T-helper 22 cell (primary cell): ENCODE measurements at places on chromosomes 3 and 15.
A peak's percentile ranks its signal among the peaks of the same experiment; 100 is the strongest.

DNA sequence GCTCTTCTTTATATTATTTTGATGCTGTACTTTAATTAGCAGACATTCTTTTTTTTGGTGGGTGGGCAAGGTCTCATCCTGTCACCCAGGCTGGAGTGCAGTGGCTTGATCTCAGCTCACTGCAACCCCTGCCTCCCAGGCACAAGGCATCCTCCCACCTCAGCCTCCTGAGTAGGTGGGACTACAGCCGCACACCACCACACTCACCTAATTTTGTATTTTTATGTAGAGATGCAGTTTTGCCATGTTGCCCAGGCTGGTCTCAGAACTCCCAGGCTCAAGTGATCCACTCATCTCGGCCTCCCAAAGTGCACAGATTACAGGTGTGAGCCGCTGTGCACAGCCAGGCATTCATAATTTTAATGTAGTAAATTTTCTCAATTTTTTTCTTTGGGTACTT, 608.1 kb downstream of the ZNF385D start:
- DNase-seq = no peak

GRCh38 chr15:68844856-68845550, 24.3 kb upstream of the ANP32A start:
- no peak for DNase-seq

- no peak for DNase-seq
These were observed 46.1 kb upstream of the MAP3K13 start for GRCh38 chr3:185316740-185317412.

GRCh38 chr3:28980631-28981030, 300.2 kb upstream of the RBMS3 start:
- DNase-seq = no peak

- DNase-seq = peak; percentile 85
These were observed 3.8 kb downstream of the HEG1 start for GRCh38 chr3:125051715-125052581.

GRCh38 chr3:100506355-100506754, 13.9 kb downstream of the TMEM45A start:
- DNase-seq = no peak

DNA sequence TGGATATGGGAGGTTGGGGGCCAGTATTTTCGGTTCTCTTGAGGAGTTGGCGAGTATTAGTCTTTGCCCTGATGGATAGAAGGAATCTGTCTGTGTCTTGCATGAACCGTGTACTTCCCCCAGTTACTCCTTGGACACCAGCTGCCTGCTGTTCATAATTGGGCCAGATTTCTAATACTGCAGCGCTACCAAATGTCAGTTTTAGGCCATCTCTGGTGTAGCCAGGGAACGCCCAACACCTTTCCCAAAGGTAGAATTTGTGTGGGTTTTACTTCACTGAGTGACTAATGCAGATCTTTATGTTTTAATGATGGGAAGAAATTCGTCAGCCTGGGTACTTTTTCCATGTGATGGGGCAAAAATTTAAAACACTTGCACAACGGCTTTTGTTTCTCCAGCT, 18.4 kb downstream of the FLNB start:
- no peak for DNase-seq

GRCh38 chr15:81018197-81018596, 17.5 kb downstream of the TLNRD1 start:
- no peak for DNase-seq

DNA sequence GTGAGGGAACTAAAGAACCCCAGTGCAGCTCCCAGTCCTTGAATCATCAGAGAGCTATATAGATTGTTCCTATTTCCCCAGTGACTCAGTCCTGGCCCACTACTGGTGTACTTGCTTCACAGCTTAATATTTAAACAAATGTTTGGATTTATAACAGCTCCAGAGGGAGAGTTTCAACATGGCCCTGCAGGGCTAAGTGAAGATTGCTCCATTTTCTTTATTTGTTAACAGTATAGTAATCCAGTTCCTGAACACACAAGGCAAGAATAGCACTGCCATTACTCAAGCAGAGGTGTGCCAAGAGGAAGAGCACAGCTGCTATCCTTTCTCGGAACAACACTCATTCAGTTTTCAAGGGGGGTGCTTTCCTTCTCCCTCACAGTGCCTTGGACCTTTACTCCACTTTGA, 6.5 kb downstream of the SQOR start:
- no peak for DNase-seq

DNA sequence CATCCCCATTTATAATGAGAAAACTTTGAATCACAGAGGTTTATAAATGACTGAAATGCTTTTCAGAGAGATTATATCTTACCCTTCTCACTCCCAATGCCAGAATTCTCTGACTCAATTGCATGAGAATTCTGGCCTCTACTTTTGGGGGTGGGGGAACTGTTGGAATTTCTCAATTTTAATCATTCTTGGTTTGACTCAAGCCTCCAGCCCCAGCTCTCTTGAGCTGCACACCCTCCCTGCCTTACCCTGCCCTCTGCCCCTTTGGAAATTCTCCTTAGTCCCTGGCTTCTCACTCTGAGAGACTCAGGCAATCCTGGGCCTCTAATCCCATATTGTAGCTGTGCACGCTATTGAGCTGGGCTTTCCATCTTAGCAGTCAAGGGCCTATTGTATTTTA, 44.2 kb downstream of the ZNF589 start:
- no peak for DNase-seq

GRCh38 chr3:85800676-85801075, 841.9 kb downstream of the CADM2 start:
- no peak for DNase-seq

GRCh38 chr15:43872416-43873020, 45.7 kb downstream of the WDR76 start:
- DNase-seq = no peak

- no peak for DNase-seq
These were observed 175.8 kb downstream of the VGLL4 start for GRCh38 chr3:11467875-11468274.

GRCh38 chr3:170352936-170353335, 4.6 kb upstream of the SKIL start:
- no peak for DNase-seq

DNA sequence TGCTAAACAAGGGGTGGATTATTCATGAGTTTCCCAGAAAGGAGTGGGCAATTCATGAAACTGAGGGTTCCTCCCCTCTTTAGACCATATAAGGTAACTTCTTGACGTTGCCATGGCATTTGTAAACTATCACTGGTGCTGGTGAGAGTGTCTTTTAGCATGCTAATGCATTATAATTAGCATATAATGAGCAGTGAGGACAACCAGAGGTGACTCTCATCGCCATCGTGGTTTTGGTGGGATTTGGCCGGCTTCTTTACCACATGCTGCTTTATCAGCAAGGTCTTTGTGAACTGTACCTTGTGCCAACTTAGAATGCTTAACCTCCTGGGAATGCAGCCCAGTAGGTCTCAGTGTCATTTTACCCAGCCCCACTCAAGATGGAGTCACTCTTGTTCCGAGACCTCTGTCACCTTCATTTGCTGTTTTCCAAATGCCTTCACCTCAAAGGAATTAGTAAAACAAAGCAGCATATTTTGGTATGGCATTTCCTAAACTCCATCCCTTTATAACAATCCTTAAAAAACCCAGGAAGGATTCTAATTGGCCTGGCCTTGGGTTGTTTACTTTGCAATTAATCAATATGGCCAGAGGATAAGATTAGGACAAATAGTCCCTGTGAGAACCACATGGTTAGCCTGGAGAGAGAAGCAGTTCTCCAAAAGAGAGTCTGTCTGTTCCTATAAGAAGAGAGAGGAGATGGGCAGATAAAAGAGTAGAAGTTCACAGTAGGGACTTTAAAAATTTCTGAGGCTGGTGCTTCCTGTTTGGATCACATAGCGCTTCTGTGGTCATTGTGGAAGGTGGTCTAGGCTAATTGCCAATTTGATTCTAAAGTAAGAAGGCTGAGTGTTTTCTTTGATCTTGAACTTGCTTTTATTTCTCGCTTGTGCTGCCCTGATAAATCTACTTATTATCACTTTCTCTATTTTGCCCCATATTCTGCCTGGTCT, 155.2 kb upstream of the EOMES start:
- no peak for DNase-seq

DNA sequence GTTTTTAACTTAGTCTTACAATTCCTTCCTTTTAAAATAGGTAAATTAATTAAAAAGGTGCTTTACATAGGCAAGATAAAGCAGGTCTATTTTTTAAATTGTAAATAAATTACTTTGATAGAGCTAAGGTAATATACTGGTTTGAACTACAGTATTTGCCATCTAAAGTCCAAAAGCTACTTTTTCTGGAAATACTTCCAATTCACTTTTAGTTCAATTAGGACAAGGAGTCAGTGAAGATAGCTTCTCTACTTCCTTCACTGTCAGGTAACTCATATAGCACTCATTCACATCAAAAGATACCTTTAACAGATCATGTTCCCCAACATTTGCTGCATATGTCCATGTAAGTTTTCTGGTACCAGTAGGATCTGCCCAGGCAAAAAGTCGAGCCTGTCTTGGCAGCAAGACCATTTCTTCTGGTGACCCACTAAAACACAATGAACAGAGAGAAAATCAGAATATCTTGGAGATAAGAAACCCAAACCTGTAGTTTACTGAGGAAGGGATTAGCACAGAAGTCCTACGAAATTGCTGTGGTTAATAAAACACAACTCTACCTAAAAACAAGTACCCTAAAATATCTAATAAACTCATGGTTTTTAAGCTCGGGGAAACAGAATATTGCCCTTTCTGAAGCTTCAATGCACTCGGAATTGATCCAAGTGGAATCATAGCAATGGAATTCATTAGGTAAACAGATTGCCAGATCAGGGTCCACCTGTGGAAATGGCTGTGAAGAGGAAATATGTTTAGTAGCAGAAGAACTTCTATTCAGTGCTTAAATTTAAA, 153.1 kb downstream of the VPS13C start:
- no peak for DNase-seq

GRCh38 chr3:29347412-29347811, 66.5 kb downstream of the RBMS3 start:
- no peak for DNase-seq

DNA sequence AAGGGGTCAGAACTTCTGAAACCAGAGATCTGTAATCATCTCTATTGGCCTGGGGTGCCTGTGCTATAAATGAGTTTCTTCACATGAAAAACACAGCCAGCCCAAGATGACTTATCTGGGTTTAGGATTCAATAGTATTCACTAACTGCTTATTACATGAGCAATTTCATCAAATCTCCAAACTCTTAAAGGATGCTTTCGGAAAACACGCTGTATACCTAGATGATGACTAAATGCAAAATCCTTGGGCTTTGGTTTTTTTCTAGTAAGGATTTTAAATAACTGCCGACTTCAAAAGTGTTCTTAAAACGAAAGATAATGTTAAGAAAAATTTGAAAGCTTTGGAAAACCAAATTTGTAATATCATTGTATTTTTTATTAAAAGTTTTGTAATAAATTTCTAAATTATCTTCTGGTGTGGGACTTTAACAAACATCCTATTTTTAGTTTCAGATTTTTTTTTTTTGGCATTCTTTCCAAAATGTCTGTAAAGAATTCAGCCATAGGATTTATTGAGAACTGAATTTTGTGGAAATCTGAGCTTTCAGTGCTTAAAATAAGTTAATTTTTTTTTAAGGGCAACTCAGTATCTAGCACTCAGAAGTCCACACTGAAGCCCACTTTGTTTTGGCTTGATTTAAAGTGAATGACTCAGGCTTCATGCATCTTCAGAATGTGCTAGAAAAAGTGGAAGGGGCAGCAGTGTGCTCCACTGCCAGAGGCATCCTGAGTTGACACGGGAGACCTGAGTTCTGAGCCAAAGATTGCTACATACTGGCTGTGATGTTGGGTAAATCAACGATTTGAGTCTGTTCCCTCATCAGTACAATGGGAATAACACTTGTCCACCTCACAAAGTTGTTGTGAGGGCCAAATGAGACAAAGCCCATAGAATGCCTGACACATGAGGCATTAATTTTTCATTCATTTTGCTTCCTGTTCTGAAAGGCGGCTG, 18.7 kb downstream of the TMEM43 start:
- no peak for DNase-seq
